Activated T-cell treated with anti-CD3 and anti-CD28 coated beads, Interleukin-2, amount 50 U/mL, for 1 hour (primary cell): ENCODE measurements at places on chromosomes 13 and 19.
A peak's percentile ranks its signal among the peaks of the same experiment; 100 is the strongest.

DNA sequence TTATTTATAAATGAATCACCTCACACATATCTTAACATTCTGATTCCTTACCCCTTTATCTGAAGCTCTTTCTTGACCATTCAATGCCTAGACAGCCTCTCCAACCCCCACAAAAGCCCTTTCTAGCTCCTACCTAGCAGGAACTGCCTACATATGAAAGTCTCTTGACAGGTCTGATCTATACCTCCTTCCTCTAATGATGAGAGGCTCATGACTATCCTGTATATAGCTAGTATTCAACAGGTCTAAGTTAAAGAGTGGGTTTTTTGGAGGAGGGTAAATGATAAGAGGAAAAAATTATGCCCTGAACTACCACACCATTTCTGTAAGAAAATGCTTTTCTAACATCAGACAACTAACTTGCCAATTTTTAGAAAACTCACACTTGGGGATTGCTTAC is 47.0 kb downstream of the RBM26 start:
- no peak for DNase-seq

GRCh38 chr19:19207637-19208572 is 3.9 kb upstream of the NCAN start:
- DNase-seq = no peak

DNA sequence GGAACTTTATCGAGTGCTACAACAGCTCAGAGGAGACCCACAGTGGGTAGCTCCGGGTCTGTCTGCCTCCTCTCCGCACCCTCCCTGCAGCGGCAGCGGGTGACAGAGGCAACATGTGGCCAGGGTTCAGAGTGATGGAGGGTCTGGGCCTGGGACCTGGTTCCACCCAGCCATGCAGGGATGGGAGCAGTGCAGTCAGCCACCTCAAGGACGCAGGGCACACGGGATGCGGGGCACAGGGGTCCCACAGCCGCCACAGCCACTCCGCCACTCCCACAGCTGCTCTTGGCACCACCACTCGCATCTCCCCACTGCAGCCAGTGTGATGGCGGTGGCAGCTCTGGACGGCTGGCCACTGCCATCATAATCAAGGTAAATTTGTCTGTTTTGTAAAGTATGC is 892.9 kb downstream of the OLFM4 start:
- no peak for DNase-seq

DNA sequence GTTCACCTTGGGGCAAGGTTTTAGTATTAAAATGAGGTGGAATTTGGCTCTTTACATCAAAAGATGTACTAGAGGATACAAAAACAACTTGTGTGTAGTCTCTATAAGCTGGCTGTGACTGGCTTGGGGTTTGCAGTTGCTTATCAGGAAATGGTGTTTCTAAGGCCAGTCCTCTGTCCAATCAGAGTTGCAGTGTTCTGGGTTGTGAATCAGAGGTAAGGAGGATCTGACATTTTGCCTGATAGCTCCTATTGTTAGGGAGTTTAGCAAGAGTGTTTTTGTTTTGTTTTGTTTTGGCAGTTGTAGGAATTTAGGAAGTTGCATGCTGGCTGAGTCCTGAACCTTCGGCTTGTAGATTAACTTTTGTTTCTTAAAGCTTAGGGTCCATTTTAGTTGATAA is 20.1 kb upstream of the ESD start:
- DNase-seq = no peak

DNA sequence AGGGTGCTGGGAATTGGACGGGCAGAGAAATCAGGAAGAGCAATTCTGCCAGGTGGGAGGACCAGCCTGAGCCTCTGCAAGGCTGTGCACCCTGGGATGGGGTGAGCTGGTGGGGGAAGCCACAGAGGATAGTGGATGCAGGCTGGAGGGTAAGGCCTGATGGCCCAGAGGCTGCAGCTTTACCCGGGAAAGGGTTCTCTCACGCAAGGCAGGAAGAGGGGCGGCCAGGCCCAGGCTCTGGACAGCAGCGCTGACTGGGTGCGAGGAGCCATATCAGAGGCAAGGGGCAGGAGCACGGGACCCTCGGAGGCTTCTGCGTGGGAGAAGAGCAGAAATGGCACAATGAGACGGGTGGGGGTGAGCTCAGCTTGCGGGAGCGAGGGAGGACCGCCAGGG is 104.6 kb downstream of the SOX1 start:
- no peak for DNase-seq

- DNase-seq = no peak
Measured at GRCh38 chr13:66543780-66544179, 686.4 kb downstream of the PCDH9 start.

DNA sequence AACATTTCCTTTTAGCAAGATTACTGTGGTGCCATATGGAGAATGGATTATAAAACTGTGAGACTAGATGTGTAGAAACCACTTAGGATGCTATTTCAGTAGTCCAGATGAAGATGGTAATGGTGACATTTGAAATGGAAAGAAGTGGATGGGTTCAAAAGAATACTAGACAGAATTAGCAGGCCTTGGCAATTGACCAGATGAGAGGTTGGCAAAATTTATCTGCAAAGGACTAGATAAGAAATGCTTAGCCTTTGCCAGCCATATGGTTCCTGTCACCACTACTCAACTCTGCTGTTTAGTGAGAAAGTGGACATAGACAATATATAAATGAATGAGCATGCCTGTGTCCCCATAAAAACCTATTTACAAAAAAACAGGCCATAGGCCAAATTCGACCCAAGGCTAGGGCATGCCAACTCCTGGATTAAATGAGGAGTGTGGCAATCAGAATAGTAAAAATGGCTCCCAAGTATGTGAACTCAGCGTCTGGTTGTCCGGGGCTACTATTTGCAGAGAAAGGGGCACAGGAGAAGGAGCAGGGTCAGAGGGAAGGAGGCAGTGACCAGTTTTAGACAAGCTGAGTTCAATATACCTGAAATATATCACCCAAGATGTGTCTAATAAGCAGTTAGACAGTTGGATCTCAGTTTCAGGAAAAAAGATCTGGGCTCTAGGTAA is 98.4 kb downstream of the ENOX1 start:
- DNase-seq = no peak

GRCh38 chr19:16773939-16774338 is 54.3 kb downstream of the NWD1 start:
- no peak for DNase-seq

- no peak for DNase-seq
Measured at GRCh38 chr13:73829416-73829815, 304.8 kb downstream of the KLF12 start.

DNA sequence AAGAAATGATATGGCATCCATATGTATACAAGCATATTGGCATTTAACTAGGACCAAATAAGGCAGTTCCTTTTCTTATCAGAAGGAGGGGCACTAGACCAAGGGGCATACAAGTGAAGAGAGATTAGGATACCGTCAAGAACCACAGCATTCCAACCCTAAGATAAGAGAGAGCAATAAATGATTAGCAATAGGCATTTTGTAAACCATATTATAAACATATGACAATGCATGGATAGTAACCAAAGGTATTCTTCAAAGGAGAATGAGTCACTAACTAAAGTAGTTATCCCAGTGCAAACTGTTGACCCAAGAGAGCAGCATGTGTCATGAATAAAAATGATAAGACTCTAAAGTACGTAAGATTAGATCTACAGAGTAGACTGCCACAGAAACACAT is 500.9 kb upstream of the HTR2A start:
- no peak for DNase-seq

DNA sequence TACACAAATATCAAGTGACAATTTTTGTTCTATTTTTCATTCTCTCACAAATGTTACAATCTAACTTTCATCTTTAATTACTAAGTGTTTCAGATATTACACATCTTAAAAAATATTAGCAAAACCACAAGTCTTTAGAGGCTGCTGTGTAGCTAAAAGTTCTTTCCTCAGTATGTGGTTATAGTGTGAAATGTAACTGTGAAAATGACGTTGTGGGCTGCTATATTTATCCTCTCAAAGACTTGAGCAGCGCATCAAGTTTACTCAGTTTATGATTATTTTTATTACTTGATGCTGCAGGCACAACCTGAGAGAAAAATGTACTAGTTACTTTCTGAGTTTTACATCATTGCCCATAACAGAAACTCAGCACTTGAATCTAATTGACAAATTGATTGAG is 2860.6 kb upstream of the PCDH20 start:
- DNase-seq = no peak

DNA sequence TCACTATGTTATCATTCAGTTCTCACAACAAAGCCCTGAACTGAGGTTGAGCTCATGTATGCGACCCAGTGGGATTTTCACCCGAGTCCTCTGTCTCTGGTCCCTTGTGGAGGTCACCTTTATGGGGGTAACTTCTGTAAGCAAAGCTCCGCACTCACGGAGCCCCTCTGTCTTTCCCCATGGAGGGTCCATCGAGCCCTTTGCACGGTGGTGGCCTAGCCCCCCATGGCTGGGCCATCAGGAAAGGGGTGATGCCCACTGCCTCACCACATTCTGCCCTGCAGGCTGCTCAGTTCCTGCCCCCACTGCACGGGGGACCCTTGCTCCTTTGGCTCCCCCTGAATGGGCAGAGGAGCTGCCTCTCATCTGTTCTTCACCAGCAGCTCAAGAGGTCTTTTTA is 39.6 kb downstream of the CHST8 start:
- no peak for DNase-seq

DNA sequence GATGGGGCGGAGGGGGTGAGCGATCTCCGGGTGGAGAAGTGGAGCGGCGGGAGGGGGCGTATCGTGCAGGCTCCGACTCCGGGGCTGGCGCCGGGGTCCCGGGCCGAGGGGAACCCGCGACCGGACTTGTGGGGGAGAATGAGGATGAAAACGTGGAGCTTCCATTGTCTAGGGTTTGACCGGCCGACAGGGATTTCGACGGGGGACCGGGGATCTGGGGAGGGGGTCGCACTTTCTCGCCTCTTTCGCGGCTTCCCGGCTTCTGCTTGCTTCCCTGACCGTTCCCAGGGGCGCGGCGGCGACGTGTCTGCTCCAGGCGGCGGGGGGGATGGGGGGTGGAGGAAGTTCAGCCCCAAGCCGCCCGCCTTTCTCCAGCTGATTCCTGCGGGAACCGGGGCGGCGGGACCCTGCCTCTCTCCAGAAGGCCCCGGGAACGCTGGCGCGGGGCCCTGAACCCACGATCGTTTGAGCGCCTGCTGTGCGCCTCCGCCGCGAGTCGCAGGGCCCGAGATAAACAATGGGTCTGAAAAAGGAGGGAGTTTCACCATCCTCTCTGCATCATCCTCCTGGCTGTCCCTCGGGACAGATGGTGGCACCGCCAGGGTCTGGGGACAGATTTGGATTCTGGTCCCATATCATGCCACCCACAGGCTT is 790 bp downstream of the TPM4 start:
- DNase-seq = peak; percentile 52

GRCh38 chr19:40598918-40599307 is 2.3 kb upstream of the LTBP4 start:
- peak; percentile 39 for DNase-seq

DNA sequence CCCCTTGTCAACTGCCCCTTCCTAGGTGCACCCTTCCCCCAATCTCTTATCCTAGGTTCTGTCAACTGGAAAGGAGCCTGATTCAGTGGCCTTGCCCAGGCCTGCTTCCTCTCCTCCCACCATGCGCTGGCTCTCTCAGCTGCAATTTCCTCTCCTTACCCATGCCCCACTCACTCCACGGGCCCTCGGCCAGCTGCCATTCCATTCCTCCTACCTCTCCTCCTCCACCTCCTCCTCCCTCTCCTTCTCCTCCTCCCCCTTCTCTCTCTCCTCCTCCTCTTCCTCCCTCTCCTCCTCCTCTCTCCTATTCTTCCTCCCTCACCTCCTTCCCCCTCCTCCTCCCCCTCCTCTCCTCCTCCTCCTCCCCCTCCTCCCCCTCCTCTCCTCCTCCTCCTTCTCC is 9.6 kb upstream of the TIMM44 start:
- no peak for DNase-seq

- DNase-seq = no peak
Measured at GRCh38 chr13:36082396-36082795, 48.8 kb downstream of the DCLK1 start.

DNA sequence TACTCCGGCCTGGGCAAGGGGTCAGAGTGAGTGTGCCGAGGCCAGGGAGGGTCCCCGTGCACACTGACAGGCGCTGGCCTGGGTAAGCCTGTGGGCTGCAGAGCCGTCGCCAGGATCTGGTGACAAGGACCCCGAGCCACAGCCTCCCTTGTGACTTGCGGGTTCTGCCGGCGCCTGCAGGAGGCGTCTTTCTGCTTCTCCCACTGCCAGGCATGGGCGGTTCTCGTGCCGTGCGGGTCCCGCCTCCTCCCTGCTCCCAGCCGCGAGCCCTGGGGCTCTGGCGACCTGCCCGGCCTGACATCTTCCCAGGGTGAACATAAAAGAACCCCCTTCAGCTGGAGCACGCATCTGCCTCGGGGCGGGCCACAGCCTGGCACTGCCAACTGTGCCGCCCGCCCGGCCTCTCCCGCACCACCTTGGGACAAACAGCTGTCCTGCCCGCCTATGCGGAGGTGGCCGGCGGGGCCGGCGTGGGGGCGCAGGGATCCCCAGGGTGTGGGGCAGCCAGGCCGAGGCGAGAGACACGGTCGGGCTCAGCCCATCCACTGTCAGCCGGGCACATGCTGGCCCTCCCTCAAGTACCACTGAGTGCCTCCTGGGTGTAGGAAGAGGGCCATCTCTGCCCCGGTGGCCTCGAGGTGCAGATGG is 1.5 kb upstream of the HCN2 start:
- peak; percentile 68 for DNase-seq

DNA sequence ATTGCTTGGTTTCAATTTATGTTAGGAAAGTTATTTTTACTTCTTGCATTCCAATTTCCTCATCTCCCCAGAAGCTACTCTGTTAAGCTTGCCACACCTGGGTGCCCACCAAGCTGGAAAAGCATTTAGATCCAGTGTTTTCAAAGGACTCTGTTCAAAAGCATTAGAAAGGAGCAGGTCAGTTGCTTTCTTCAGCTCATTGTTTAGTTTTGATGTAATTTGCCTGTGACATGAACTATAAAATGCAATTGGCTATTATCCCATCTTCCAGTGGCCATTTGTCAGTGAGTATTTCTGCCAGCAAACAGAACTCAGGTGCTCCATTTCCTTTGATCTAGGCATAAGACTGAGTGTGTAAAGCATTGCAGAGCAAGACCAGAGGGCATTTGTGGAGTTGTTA is 46.7 kb upstream of the RNF113B start:
- DNase-seq = no peak

DNA sequence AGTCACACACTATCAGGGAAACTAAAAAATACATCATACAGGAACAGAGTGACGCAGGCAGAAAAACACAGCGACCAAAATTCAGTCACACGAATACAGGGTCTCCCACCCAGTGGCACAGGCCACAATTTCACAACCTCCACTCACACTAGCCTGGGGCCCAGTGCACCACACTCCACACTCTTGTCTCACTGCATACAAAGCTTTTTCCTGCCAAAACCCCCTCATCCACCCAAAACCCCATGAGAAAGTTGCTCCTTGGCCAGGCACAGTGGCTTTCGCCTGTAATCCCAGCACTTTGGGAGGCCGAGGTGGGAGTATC is 1.2 kb downstream of the S1PR5 start:
- DNase-seq = no peak

- DNase-seq = no peak
Measured at GRCh38 chr19:45376045-45376724, 5.8 kb upstream of the ERCC2 start.

- DNase-seq = no peak
Measured at GRCh38 chr19:17491287-17491686, 20.2 kb upstream of the PGLS start.

GRCh38 chr13:85828094-85828684 is 29.0 kb upstream of the SLITRK6 start:
- DNase-seq = no peak
